Smooth muscle cell of trachea (primary cell): ENCODE measurements at places on chromosomes 1 and 21. TPM values are rescaled to one million over a fixed set of nuclear protein-coding genes. Genes with fewer than 3 reads are reported as not detected.

USP48 gene
- total RNA-seq, result 38.2 and 57.3 TPM in 2 replicates

TMPRSS2 gene
- total RNA-seq, result not detected in 2 replicates

KCND3 gene
- under 0.01 TPM in 2 replicates for total RNA-seq

PTPN22 gene
- total RNA-seq, result 1.2 and 1.3 TPM in 2 replicates

LCK gene
- not detected in 2 replicates for total RNA-seq

ANKRD65 gene
- 2.8 and 4.2 TPM in 2 replicates for total RNA-seq

PDC gene
- total RNA-seq, result not detected in 2 replicates

CD1B gene
- not detected in 2 replicates for total RNA-seq

GFI1 gene
- total RNA-seq, result 0.15 TPM in 1 of 2 replicates, not detected in the other

GPA33 gene
- total RNA-seq, result not detected in 2 replicates

WLS gene
- total RNA-seq, result 164 and 195 TPM in 2 replicates

KRTAP19-5 gene
- total RNA-seq, result not detected in 2 replicates

FAM72D gene
- under 0.01 and 1.3 TPM in 2 replicates for total RNA-seq

C4BPB gene
- total RNA-seq, result not detected in 2 replicates

FAM167B gene
- 0.29 and 0.66 TPM in 2 replicates for total RNA-seq

NES gene
- total RNA-seq, result 58.2 and 110 TPM in 2 replicates

KCNT2 gene
- total RNA-seq, result 2.3 and 2.5 TPM in 2 replicates

UBE2Q1 gene
- 20.9 and 30.1 TPM in 2 replicates for total RNA-seq

MIXL1 gene
- total RNA-seq, result under 0.01 TPM in 1 of 2 replicates, not detected in the other

ACOT11 gene
- 2.9 and 7.6 TPM in 2 replicates for total RNA-seq

RUNX3 gene
- total RNA-seq, result 0.17 TPM in 1 of 2 replicates, not detected in the other

MPZ gene
- 0.87 and 0.99 TPM in 2 replicates for total RNA-seq

OR2AK2 gene
- not detected in 2 replicates for total RNA-seq

CGN gene
- not detected in 2 replicates for total RNA-seq

OR2T33 gene
- not detected in 2 replicates for total RNA-seq

F3 gene
- 3.8 and 28.9 TPM in 2 replicates for total RNA-seq

WNT2B gene
- total RNA-seq, result 3.2 and 9.9 TPM in 2 replicates

CCDC30 gene
- 0.99 and 2.3 TPM in 2 replicates for total RNA-seq

RXFP4 gene
- total RNA-seq, result not detected in 2 replicates

GOLPH3L gene
- 13.6 and 15.3 TPM in 2 replicates for total RNA-seq

TIAM1 gene
- 2.9 and 3.5 TPM in 2 replicates for total RNA-seq

RO60 gene
- 112 and 149 TPM in 2 replicates for total RNA-seq

PRR9 gene
- total RNA-seq, result not detected in 2 replicates

BGLAP gene
- 0.83 TPM in 1 of 2 replicates, not detected in the other for total RNA-seq

KIF21B gene
- under 0.01 TPM in 2 replicates for total RNA-seq

MFSD2A gene
- total RNA-seq, result 0.58 and 4.1 TPM in 2 replicates
